Activated naive CD8-positive, alpha-beta T cell treated with anti-CD3 and anti-CD28 coated beads, Interleukin-2, amount 50 U/mL, for 24 hours (primary cell): ENCODE measurements at places on chromosomes 12 and 14.

DNA sequence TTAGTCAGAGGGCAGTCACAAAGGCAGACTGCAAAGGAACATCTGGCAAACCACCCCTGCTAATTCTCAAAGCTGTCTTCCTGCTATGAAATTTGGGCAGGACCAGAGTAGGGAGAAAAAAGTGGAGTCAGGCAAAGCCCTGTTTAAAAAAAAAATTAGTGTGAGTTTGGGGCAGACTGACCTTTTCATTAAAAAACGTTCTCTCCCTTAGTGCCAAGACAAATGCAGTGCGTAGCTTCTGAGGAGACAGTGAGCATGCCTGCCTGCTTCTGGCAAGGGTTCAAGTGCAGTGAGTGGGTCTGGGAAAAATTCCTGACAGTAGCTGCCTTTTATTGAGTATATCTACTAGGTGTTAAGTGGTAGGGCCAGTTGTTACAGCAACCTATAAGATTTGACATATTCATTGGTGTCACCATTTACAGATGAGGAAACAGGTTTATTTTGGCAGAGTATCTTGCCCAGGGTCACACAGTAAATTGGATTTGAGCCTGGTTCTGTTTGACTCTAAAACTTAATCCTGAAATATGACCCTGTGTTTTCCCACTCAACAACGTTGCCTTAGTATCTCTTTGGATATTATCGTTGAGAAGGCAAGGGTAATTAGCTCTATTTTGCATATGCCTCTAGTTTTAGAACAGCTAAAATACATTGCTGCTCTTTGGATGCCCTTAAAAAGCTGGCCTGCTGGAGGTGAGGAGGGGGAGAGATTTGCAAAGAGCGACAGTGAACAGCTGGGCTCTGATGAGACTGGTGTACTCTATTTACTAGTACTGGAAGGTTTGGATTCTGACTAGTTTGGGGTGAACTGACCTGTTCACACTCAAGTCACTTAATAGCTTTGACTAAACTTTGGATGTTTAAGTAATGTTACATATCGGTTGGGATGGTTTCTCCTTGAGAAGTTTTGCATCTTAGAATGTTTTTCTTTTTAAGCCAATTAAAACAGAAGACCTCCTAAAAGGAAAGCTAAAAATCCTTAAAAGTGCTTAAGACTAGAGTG is 72.8 kb downstream of the PAPOLA start:
- H3K36me3 ChIP-seq, result peaks cover 16% of the 10 kb centered on the region
- no peak overlapping the region for H3K27ac ChIP-seq
- H3K4me3 ChIP-seq, result no peak overlapping the region
- H3K27me3 ChIP-seq, result no peaks in the 10 kb centered on the region
- peaks cover 16% of the 10 kb centered on the region for H3K4me1 ChIP-seq
- no peak for DNase-seq

- DNase-seq, result no peak
- no peaks in the 10 kb centered on the region for H3K27me3 ChIP-seq
- H3K27ac ChIP-seq, result no peak overlapping the region
- H3K4me3 ChIP-seq, result no peak overlapping the region
- H3K4me1 ChIP-seq, result peaks cover 64% of the 10 kb centered on the region
- H3K36me3 ChIP-seq, result peaks cover 3% of the 10 kb centered on the region
These were observed 25.1 kb downstream of the PXN start for GRCh38 chr12:120240495-120240833.

DNA sequence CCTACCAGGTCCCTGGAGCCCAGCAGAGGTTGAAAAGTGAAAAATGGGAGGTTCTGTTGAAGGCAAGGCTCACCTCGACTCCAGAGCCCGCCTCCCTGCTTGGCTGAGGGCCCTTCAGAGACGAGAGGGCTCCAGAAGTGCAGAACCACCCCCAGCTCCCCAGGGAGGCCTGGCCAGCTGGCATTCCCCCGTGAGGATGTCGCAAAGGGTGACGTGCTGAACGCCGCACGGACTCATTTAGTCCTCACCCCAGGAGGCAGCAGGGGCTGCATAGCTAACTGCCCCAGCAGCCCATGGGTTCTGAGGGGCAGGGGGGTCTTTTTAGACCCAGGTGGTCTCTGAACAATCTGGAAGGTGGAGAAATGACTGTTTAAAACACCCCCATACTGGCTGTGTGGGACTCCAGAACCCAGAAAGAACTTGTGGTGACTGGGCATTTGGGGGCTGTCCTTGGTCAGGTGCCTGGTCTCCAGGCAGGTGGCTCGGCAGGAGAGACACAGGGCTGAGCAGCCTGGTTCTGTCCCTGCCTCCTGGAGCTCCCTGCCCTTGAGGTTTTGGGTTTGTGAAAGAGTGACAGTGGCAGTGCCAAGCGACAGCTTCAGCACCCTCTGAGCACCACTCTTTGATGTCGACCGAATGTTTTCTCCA is 32.0 kb downstream of the ANAPC7 start:
- H3K4me3 ChIP-seq, result no peak overlapping the region
- no peak overlapping the region for H3K27ac ChIP-seq
- no peaks in the 10 kb centered on the region for H3K27me3 ChIP-seq
- peak; percentile 14 for DNase-seq

GRCh38 chr12:80377140-80377794 is 66.8 kb upstream of the PTPRQ start:
- H3K27me3 ChIP-seq, result no peaks in the 10 kb centered on the region
- no peak for DNase-seq
- no peaks in the 10 kb centered on the region for H3K4me1 ChIP-seq
- H3K27ac ChIP-seq, result no peak overlapping the region
- no peak overlapping the region for H3K4me3 ChIP-seq

- no peaks in the 10 kb centered on the region for H3K36me3 ChIP-seq
- H3K27ac ChIP-seq, result peak overlapping the region; percentile 88
- peaks cover 10% of the 10 kb centered on the region for H3K4me1 ChIP-seq
- H3K4me3 ChIP-seq, result peak overlapping the region; percentile 88
- H3K27me3 ChIP-seq, result no peaks in the 10 kb centered on the region
These were observed 905 bp downstream of the ADCK1 start for GRCh38 chr14:77800814-77801213.

DNA sequence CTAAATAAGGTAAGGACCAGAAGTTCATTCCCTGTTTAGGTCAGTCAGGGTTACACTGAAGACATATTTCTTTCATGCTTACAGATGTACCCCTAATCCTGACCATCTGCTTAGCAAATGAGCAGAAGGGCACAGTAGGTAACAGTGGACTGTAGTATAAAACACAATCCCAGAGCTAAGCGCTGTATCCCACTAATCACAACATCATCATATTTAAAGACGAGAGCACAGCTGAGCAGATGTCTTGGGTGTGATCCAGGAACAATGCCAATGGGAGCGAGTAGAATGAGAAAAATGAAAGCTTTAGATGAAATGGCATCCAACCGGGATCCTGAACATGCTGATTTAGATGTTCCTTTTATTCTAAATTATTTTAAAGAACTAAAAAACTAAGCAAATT is 213.4 kb downstream of the CCER1 start:
- no peak overlapping the region for H3K27ac ChIP-seq
- H3K4me1 ChIP-seq, result no peaks in the 10 kb centered on the region
- H3K27me3 ChIP-seq, result no peaks in the 10 kb centered on the region
- H3K36me3 ChIP-seq, result no peaks in the 10 kb centered on the region

DNA sequence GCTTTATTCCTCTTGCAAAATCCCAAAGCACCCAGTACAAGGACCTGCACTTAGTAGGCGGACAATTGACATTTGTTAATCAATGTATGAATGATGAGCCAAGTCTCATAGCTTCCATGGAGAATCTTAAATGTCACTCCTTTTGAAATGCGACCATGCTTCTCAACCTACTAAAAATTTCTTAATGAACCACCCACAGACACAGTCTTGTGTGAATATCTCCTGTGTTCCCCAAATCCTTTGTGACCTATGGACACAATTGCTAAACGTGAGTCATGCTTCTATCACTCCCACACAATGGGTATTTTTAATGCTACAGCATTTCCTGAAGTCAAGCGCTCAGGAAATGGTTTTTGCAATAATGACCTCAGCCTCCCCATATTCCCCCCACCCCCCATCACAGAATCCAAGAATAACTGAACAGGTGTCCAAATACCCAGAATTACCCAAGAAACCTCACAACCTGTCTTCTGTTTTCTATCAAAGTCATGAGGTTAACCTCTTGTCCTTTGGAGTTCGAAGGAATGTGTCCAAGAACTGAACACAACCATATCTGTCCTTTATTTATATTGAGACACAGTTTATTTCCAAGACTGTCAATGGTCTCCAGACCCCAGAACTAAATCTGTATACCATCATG is 163.6 kb upstream of the PLEKHG7 start:
- DNase-seq, result no peak
- peak overlapping the region; percentile 32 for H3K4me3 ChIP-seq
- H3K36me3 ChIP-seq, result peaks cover 11% of the 10 kb centered on the region
- H3K27me3 ChIP-seq, result no peaks in the 10 kb centered on the region
- peak overlapping the region; percentile 96 for H3K27ac ChIP-seq
- peaks cover 70% of the 10 kb centered on the region for H3K4me1 ChIP-seq

GRCh38 chr14:77613201-77613600 is 3.2 kb downstream of the SPTLC2 start:
- H3K27ac ChIP-seq, result no peak overlapping the region
- DNase-seq, result no peak
- no peak overlapping the region for H3K4me3 ChIP-seq
- H3K36me3 ChIP-seq, result peaks cover 17% of the 10 kb centered on the region
- H3K27me3 ChIP-seq, result no peaks in the 10 kb centered on the region

DNA sequence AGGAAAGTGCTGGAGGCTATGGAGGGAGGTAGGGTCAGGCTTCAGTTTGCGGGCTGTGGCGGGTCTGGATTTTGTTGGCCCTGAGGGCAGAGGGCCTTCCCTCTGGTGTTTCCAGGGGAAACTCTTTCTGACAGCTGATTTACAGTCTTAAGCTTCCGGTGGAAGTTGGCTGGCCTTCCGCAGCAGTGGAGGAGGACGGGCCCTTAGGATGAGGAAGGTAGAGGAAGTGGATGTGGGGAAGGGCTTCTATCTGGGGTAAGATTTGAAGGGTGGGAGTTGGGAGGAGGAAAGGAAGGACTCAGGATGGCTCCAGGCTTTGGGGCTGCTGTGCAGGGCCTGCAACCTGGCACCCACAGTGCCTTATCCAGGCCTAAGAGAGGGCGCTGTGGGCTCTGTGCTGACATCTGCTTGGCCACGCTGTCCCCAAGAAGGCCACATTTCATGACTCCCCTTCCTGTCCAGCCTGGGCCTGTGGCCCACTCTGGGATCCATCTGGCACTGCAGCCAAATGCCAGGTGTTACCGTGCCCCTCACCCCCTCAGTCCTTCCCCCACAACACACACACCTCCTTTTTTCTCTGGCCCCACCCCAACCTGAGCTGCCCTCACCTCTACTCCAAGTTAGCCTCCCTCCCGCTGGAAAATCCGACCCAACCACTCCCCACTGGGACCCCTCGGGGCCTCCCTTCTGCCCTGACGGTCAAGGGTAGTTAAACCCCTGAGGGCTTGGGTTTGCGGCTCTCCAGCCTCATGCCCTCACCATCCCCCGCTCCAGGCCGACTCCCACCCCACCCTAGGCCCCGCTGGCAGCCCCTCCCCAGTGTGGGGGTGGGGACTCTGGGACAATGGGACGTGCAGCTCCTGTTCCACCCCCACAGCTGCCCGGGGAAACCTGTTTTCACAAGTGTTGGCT is 7.7 kb upstream of the PPP1R13B start:
- no peaks in the 10 kb centered on the region for H3K27me3 ChIP-seq
- DNase-seq, result no peak
- no peaks in the 10 kb centered on the region for H3K4me1 ChIP-seq
- no peaks in the 10 kb centered on the region for H3K36me3 ChIP-seq
- no peak overlapping the region for H3K4me3 ChIP-seq
- no peak overlapping the region for H3K27ac ChIP-seq

GRCh38 chr14:76089575-76089974 is 62.1 kb upstream of the GPATCH2L start:
- no peaks in the 10 kb centered on the region for H3K36me3 ChIP-seq
- no peak for DNase-seq
- H3K27ac ChIP-seq, result no peak overlapping the region
- H3K4me1 ChIP-seq, result no peaks in the 10 kb centered on the region

DNA sequence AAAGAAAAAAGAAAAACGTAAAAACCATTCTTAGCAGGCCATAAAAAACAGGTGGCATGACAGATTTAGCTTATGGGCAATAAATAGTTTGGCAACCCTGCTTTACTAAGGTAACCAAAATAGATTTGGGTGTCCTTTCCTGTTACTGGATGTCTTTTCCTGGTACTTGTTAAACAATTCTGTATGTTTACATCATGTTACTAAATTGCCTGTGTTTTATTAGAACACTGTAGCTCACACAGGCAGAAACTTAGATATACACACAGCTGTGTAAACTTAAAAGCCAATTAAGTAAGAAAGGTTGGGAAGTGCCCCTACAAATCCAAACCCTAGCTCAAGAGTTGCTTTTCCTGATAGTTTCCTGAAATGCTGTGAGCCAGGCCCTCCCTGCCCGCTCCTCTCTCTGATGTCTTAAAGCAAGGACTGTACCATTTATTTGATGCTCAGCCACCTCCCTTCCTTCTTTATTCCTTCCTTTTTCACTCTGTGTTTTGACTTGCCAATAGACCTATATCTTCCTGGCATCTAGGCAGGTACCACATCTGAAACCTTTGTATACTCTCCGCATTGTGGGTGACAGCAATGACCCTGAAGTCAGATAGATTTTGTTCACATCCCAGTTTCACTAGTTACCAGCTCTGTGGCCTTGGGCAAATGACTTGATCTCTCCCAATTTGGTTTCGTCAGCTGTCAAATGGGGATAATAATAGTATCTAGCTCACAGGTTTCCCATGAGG is 3.7 kb upstream of the CAMKK2 start:
- H3K36me3 ChIP-seq, result no peaks in the 10 kb centered on the region
- no peak for DNase-seq
- peaks cover 12% of the 10 kb centered on the region for H3K4me1 ChIP-seq
- H3K4me3 ChIP-seq, result no peak overlapping the region
- H3K27ac ChIP-seq, result no peak overlapping the region
- H3K27me3 ChIP-seq, result no peaks in the 10 kb centered on the region

- H3K27me3 ChIP-seq, result no peaks in the 10 kb centered on the region
- H3K27ac ChIP-seq, result no peak overlapping the region
- H3K36me3 ChIP-seq, result peaks cover 4% of the 10 kb centered on the region
- no peak for DNase-seq
- peaks cover 18% of the 10 kb centered on the region for H3K4me1 ChIP-seq
These were observed 14.5 kb downstream of the CBX5 start for GRCh38 chr12:54265364-54265812.

GRCh38 chr14:49863487-49864281 is 11.1 kb upstream of the NEMF start:
- no peak for DNase-seq
- peaks cover 3% of the 10 kb centered on the region for H3K36me3 ChIP-seq
- H3K27me3 ChIP-seq, result peaks cover 2% of the 10 kb centered on the region
- no peak overlapping the region for H3K27ac ChIP-seq
- no peak overlapping the region for H3K4me3 ChIP-seq

- H3K4me1 ChIP-seq, result peaks cover 1% of the 10 kb centered on the region
- H3K27me3 ChIP-seq, result no peaks in the 10 kb centered on the region
- no peak overlapping the region for H3K4me3 ChIP-seq
These were observed 96.3 kb downstream of the ESRRB start for GRCh38 chr14:76472199-76472723.

- no peak for DNase-seq
- H3K27me3 ChIP-seq, result no peaks in the 10 kb centered on the region
- H3K4me3 ChIP-seq, result no peak overlapping the region
These were observed 237.0 kb upstream of the TBX3 start for GRCh38 chr12:114920771-114921554.
